SK-N-MC (cell line): ENCODE measurements at places on chromosomes 4 and X.

DNA sequence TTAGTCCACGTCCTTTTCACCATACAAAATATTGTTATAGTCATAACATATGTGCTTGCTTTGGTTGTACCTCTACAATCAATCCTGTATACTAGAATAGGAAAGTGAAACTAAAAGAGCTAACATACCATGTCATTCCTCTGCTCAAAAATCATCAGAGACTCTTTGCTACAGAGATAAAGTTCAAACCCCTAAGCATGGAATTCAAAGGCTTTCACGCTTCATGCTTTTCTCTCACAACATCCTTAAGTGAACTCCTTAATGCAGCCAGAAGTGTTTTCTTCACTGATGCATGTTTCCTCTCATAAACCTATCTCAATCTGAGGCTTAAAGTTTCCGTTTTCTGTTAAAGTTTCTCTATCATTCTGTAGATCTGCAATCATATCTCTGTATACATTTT, 744.6 kb upstream of the IGFBP7 start:
- no peak for DNase-seq

DNA sequence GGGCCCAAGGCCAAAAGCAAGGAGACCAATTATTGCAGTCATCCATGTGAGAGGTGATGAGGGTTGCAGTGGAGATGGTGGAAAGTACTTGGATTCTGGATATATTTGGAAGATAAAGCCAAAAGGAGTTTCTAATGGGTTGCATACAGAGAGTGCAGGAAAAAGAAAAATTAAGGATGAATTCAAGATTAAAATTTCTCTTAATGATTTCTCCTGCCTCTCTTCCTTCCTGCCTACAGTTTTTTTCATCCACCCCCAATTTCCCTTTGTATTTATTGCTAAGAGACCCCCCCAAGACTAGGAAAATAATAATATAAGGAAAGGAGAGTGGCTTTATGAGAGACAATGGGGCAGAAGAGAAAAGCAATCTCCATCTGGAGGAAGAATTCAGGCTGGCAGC, 8.6 kb upstream of the FGF5 start:
- DNase-seq, result no peak

DNA sequence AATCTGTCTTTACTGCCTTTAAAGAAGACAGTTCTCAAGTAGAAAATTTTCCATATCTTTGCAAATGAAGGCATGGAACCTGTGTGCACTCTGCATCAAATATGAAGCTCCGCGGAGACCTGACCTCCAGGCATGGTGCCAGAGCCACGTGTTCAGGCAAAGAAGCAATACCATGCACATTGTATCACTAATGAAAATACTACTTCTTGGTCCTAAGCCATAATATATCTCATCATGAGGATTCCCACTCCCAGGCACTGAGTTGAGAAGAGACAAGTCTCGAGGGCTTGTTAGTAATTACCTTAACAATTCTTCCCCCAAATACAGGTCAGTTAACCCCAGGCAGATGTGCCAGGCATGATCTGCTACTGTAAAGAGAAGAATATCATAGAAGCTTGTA, 56.7 kb downstream of the PCDH19 start:
- DNase-seq, result no peak

DNA sequence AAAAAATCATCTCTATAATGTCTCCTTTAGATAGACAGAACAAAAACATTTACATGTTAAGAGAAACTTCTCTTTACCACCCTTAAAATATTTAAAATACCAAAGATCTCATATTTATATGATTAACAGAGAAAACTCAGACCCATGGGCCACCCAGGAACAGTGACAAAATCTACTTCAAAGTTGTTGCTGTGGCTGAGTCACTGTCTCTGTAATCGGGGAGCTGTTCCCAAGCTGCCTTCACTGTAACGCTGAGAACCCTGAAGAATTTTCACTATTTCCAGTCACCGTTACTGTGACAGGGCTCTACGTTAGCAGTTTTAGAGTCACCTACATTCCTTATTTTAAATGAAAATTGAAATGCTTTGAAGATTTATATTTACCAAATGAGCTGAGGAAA, 9.0 kb upstream of the DAPP1 start:
- no peak for DNase-seq

- DNase-seq, result no peak
Observed at GRCh38 chrX:93637591-93637990, 35.8 kb downstream of the NAP1L3 start.

GRCh38 chr4:159018062-159018629, 84.7 kb upstream of the RAPGEF2 start:
- DNase-seq, result no peak

GRCh38 chr4:40614031-40614430, 15.6 kb downstream of the RBM47 start:
- DNase-seq, result no peak

DNA sequence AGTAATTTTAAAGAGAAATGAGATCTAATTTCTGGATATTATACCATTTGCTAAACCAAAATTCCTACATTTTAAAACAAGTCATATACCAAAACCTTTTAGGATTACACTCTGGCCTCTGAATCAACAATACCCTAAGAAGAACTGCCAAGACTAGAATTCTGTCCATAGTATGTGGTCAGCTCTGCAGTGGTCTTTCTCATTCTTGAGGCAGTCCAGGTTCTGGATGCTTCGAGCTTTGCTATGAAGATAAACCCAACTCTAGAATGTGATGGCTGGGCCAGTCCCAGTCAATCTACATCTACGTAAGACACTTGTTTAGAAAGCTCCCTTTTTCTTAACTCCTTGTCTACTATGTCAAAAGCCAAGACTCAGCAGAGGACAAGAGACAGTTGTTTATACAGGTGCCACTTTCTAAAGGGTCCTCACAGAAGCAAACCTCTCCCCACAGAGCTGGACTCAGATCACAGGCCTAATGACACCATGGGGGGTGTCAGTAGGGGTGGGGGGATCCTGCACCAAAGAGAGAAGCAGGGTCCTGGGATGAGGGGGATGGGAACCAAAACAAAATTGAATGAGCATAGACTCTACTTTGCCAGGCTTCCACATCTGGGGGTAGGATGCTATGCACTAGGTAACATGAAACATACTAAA, 63.2 kb downstream of the SH3RF1 start:
- no peak for DNase-seq

- no peak for DNase-seq
Observed at GRCh38 chr4:182219411-182220056, 23.7 kb upstream of the TENM3 start.

GRCh38 chr4:156792462-156793085, 179.0 kb downstream of the PDGFC start:
- no peak for DNase-seq

GRCh38 chr4:156873799-156874198, 97.8 kb downstream of the PDGFC start:
- DNase-seq, result no peak

DNA sequence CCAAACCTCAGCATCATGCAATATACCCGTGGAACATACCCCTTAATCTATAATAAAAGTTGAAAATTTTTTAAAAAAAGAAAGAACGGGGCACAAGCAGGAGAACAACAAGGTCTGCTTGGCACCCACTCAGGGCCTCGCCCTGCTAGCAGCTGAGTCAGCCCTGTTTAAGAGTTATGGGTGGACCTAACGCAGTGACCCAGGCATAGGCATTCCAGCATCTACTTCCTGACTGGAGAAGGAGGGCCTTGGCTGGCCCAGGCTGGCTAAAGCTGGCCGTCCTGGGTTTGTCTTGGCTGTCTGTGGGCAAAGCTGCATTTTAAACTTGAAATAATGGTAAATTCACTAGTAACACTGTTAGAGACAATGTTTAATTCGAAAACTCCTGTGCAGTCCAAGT, 236.7 kb upstream of the PGRMC2 start:
- no peak for DNase-seq

DNA sequence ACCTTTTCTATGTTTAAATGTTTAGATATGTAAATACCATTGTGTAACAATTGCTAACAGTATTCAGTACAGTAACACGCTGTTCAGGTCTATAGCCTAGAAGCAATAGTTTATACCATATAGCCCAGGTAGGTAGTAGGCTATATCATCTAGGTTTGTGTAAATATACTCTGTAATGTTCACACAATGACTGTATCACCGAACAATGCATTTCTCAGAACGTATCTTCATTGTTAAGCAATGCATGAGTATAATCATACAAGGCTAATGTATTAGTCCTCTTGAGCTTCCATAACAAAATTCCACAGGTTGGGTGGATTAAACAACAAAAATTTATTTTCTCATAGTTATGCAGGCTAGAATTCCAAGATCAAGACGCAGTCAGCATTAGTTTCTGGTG, 22.7 kb downstream of the ARMCX4 start:
- no peak for DNase-seq

GRCh38 chr4:181830404-181831035, 412.7 kb upstream of the TENM3 start:
- DNase-seq, result no peak

DNA sequence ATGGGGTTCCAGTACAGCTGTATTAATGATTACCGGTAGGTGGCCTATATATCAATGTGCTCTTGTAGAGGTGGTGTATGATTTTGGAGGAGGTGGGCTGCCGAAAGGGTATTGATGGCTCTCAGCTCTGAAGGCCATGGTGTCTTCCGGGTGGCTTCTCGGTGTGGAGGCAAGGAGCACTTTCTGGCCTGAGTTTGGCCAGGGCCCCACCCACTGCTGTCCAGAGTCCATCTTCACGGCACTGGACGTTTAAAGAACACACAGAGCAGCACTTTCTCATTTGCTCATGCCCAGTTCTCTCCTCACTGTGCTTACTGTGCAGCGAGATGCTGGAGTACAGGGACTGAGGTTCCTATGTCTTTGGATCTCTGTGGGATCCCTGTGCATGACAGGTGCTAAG, 16.1 kb downstream of the BST1 start:
- no peak for DNase-seq

DNA sequence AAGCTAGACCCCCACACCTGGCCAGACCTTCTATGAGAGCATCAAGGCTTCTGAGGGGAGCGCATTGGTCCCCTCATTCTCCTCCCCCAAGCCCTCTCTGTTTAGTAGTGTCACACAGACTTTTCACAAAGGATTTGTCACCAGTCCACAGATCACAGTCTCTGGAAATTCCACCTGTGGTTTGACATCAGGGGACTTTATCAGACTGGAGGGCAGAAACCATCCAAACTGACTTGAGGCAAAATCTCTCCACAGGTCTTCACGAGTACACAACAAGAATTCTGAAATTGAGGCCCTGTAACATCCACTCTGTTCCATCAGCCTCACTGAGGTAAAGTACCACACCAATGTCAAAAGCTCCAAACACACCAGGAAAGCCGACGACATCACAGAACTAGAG, 112.5 kb downstream of the SH3KBP1 start:
- no peak for DNase-seq

DNA sequence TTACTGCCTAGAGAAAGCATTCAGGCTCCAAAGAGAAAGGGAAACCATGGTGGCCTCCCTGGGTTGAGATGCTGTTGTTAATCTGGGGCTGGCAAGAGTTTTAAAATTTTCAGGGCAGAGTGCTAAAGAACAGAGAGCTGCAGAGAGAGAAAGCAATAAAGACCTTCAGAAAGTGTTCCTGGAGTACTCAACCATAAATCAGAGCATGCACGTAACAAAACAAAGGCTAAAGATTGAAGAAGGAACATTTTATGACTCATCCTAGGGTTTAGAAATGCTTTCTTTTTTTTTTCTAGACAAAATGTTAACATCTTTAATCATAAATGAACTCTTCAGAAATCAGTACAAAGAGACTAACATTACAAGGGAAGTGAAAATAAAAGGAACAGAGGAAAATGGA, 562.3 kb upstream of the NDST4 start:
- DNase-seq, result no peak

DNA sequence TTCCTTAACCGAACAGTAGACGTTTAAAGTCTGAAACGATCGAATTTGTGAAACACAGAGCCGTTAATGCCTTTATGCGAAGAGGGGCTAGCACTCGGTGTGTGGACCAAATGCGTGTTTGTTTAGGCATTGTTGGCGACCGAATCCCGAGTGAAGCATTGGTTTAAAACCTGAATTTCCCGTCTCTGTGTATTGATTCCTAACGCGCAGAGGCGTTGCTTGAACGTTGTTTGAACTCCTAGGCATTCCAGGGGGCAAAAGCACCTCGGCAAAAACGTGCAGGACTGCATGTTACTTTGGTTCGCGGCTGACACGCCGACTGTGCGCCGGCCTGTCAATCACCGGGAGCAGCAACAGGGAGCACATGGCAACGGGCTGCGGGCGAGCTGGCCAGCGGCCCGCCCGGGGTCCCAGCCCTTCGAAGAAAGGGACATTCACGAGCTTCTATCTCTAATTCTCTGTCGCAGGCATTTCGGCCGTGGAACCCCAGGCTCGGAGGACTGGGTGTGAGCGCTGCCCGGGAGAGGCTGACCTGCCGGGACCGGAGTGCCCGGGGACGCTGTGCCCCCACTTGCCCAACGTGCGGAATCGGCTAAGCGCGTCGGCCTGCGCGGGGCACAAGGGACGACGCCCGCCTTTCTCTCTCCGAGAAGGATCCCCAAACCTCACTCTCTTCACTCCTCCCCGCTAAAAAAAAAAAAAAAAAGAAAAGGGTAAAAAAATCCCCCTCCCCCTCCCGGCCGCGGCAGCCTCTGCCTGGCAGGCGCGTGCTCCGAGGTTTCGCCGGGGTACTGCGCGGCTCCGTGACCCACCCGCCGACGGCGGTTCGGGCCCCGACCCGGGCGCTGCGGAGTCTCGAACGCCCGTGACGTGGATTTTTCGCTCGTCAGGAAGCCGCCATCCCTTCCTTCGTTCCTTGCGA, 810 bp downstream of the SPRY1 start:
- no peak for DNase-seq

DNA sequence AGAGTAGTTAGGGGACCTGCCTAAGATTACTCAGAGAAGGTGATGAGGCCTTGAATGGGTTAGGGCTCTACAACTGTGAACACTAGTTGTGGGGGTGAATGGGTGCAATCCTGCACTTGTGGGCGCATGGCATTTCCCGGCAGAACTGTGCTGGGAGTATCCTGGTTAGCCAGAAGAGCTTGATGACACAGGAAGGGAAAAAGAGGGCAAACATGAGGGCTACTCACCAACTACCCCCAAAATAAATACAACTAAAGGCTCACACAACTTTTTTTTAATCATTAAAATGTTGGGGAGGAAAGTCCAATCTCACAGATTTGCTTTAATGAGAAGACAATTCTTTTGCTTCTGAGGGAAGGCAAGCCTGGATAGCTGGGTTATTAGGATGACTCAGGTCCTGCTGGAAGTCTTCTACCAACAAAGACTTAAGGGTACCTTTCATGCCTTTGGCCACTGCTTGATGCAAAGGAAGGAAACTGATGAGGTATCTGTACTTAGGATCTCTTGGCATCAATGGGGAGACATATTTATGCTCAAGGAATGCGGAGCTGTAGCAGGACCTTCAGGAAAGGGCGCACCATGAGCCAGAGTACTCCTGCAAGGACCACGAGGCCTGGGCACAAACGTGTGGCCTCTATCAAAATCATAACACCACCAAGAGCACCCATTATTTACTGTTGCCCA, 2.6 kb downstream of the PHKA2 start:
- DNase-seq, result no peak

DNA sequence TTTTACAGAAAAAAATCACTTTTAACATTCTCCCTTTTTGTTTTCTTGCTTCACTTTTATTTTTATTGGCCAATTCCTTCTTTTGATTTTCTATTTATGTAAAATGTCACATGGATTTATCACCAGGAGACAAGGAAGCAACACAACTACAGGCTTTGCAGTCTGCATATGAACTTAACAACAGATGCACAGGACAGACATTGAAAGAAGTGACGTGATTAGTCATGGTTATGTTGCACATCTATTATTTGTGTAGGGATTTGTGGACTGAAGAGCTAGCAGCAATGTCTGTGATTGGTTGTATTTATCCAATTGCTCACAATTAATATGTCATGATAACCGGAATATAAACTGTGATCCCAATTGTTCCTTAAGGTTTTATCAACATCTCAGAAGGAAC, 147.8 kb upstream of the KLF3 start:
- no peak for DNase-seq
